Right hindlimb (tissue), 1 donor: ENCODE measurements at places on chromosomes 1 and 21.

DNA sequence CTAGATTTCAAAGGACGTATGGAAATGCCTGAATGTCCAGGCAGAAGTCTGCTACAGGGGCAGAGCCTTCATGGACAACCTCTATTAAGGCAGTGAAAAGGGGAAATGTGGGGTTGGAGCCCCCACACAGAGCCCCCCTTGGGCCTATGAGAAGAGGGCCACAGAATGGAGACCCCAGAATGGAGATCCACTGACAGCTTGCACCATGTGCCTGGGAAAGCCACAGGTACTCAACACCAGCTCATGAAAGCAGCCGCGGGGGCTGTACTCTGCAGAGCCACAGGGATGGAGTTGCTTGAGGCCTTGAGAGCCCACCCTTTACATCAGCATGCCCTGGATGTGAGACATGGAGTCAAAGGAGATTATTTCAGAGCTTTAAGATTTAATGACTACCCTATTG is 108.7 kb downstream of the DMRTB1 start:
- no peak for DNase-seq

DNA sequence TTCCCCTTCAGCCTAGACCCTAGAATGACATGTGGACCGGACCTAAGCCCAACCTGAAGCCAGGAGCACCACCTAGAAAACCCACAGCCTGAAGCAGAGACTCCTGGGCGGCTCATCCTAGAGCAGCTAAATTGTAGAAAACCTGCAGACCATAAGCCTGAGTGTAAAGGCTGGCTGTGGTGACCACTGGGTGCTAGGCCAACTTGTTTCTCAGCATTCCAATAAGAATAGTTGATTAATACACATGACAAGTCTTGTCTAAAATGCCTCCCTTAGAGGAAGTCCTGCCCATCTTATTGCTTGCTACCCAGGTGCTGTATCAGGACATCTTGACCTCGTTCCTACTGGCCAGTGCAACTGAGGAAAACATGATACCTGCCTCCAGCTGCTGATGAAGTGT is 23.3 kb upstream of the CASQ2 start:
- no peak for DNase-seq

- no peak for DNase-seq
Observed at GRCh38 chr1:212938846-212939245, 11.5 kb upstream of the VASH2 start.

DNA sequence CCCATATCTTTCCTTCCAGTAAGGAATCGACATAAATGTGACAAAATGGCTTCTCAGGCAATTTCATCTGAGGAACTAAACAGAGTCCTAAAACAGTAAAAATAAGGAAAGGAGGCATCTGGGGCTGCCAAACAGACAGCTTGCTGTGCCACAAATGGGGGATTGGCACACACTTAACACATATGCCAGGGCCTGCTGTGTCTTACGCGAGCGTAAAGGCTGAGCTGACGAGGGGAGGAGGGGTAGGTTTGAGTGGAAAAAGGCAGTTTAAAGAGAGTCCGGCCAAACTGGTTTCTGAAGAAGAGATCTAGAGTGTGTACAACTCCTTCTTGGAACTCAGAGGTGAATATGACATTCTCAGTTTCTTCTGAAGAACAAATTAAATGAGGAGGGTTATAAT is 244.1 kb upstream of the MAP1LC3C start:
- DNase-seq = no peak

DNA sequence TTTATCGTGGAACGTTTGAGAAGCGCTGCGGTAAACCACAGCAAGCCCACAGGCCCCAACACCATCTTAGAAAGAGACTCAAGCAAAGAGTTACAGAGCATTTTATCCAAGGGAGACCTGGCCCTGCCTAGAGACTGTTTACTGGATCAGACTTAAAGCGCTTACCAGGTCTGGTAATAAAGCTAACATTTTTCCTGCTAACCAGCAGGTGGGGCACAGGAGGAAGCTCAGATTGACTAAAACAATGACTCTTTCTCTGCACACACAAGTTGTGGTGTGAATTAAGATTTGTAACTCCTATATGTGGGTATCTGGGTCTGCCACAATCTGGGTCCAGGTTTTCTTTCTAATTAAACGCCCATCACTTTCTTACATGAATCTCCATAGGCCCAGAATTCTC is 136.5 kb upstream of the ETS2 start:
- DNase-seq = no peak

DNA sequence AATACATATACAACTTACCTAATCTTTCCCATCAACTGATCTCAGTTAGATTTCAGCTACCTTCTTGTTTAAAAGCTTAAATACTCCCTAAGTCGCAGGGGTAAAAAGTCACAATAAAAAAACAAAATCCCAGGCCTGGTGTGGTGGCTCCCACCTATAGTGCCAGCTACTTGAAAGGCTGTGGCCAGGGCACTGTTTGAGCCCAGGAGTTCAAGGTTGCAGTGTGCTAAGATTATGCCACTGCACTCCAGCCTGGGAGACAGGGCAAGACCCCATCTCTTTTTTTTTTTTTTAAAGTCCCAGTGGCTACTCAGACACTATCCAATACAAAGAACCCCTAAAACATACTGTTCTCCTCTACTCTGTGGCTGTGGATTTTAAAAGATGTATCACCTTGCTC is 228.3 kb downstream of the DENND1B start:
- no peak for DNase-seq

DNA sequence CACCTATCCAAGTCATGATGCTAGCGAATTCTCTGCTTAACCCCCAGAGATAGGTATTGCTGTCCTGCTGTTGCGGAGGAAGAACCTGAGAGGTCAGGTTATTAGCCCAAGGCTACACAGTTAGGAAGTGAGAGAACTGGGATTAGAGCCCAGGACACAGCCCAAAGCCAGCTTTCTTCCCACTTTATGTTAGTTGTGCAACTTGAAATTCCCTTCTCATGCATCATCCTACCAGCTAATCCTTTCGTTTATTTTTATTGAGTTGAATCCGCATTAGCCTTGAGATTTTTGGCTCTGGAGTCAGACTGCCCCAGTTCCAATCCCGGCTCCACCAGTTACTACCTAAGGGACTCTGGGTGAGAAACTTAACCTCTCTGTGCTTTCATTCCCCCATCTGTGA is 65.4 kb downstream of the PLEKHA6 start:
- DNase-seq = no peak

DNA sequence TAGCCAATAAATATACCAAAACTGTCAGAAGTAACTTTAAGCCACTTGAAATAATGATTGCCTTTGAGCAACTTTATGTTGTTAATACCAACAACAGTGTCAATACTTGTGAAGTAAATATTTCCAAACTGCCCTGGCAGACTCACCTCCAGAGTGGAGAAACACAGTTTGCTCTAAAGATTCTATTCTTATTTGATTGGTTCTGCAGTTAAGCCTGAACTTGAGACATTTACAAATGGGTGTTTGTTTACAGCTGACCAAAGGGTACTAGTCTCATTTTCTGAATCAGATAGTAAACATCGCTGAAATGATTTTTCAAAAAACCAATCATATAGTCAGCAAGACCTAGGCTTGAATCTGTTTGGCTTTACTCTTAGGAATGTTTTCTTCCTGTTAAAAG is 1.3 kb upstream of the MYOC start:
- no peak for DNase-seq

DNA sequence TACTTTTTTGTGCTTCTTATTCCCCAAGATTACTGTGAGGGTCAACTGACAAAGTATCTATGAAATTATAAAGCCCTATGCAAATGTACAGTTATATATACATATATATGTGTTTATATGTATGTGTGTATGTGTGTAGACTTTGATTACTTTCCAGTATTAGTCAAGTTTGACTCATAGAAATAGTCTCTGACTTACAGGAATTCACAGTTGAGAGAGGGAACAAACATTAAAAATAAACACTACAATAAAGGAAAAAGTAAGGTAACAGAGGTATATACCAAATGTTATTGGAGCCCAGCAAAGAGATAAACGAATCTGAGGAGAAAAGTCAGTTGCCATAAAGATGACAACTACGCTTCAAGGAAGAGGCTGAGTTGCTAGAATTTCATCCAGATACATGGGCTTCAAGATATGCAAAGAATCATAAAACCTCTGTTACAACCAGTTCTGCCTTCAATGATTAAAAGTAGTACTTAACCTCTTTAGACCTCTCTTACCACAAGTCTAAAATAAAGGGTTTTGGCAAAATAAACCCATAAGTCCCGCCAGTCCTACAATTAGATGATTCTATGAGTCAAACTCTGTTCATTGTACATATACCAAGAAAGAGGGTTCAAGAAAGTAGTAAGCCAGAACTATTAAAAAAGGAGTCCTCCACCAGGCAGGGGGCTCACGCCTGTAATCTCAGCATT is 7.2 kb downstream of the IFT25 start:
- no peak for DNase-seq

DNA sequence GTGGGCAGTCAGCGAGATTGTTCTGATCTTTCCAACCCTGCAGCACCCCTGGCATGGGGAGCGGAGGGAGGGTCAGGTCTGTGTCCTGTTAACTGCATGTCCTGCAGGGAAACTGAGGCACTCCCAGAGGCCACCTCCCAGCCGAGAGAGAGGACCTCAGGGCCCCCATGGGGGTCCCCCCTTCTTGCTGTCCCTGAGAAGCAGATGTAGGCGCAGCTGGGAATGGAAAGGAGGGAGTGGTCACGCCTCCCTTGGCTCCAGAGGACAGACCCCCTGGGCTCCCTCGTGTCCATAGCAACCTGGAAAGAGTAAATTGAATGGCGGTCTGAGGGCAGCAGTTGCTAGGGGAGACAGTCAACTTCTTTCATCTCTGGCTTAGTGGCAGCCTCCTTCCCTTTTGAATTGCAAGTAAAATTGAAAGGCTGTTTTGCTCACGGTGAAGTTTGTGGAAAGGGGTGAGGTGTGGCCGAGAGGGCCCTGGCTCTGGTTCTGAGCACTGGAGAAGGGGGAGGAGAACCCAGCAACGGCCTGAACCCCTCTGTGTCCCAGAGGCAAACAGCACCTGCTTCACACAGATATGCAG is 4.9 kb downstream of the CROCC start:
- peak; percentile 43 for DNase-seq

DNA sequence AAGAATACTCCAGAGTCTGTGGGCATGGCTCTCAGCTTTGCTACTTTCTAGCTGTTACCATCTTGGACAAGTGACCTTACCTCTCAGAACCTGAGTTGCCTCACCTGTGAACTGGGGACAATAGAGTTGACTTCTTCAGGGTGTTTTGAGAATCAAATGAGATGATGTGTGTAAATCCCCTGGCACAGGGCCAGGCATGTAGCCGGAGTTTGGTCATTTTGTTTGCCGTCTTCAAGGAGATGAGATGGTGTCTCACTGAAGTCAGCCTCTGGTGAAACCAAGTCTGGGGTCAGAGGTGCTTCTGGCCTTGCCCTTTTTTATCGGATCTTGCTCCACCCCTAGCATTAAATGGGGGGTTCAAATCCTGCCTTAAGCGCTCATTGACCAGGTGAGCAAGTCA is 149.2 kb upstream of the TMEM51 start:
- DNase-seq = no peak

GRCh38 chr1:198157241-198157846 is 546 bp downstream of the NEK7 start:
- DNase-seq = peak; percentile 93

DNA sequence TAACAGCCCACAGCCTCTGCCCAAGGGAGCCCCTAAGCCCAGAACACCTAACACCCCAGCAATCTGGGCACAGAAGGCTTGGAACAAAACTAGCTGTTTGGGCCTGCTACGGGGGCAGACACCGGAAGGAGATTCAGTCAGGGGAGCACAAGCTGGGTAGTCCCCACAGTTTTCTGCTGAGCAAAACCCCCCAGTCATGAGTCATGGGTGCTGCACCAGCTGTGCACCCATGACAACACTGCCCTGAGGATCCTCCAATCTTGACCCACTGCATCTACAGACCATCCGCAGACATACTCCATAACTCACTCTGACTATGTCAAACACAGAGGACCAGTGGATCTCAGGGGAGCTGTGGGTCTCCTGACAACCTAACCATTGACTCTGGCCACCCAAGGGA is 105.1 kb downstream of the LRIG2 start:
- DNase-seq = no peak

DNA sequence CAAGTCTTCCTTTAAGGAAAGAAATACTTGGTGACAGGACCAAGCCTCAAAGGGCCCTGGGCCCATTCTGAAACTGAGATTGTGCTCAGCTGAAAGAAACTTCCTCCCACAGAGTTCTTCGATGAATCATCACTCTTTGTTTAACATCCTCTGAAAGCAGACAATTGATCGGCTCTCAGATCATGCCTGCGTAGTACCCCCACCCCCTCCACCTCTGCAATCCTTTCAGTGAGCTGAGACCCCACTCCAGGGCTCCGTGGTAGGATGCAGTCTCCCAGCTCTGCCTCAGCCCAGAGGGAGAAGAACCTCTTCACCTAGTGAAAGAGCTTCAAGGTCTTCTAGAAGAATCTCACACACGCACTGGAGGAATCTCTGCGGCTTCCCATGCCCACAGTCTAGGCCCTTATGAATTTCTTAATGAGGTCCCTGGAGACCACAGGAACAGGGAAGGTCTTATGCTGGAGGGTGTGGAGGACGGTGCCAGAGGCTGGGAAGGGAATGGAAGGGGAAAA is 104.9 kb upstream of the SOD1 start:
- DNase-seq = no peak

- peak; percentile 87 for DNase-seq
Observed at GRCh38 chr21:31872452-31873274, at the start of gene HUNK. TSS of gene HUNK (plus strand) at chr21:31873020. CDS start at chr21:31873675, 655 bp downstream.

DNA sequence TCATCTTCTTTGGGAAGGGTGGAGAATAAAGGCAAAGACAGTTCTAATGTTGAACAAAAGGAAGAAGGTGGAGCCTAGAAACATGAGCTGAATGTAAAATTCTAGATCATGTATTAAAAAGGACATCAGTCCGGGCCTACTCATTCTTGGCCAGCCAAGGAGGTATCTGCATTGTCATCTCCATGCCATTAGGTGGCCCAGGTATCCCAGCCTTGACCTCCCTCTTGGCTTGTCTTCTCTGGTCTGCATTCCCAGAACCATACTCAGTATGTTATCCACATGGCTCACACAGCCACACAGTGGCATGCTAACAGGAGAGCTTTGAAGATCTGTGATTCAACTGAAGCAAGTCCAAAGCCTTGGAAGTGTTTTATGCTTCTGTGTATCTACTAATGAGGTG is 369.8 kb upstream of the KAZN start:
- DNase-seq = no peak

- DNase-seq = no peak
Observed at GRCh38 chr1:214827883-214828282, 224.9 kb downstream of the CENPF start.

DNA sequence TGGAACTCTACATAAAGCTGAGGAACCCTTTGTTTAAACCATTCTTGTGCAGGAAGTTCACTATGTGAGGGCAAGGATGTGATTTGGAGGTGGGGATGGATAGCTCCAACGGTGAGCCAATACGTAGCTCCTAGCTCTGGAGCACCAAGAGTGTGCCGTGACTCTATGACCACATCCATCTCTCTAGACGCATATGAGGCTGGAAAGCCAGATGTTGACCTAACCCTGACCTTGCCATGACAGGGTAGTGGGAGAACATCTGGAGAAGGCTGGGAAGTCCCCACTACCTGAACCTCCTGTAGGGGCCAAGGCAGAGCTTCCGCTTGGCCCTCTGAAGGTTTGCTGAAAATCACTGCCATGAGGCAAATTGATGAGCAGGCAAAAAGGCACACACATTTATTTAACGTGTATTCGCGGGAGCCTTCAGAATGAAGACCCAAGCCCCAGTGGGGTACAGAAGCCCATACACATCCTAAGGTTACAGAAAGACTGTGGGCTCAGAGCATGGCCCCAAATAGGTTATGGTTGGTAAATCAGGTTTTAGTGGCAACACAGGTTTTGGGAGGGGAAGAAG is 43.4 kb downstream of the EIF2D start:
- DNase-seq = no peak

- peak; percentile 57 for DNase-seq
Observed at GRCh38 chr1:19432943-19433718, 52.2 kb downstream of the CAPZB start.

GRCh38 chr1:59418363-59419144 is 121.7 kb downstream of the FGGY start:
- DNase-seq = no peak
